GM12878 (cell line): ENCODE measurements at places on chromosomes 7 and 10.

DNA sequence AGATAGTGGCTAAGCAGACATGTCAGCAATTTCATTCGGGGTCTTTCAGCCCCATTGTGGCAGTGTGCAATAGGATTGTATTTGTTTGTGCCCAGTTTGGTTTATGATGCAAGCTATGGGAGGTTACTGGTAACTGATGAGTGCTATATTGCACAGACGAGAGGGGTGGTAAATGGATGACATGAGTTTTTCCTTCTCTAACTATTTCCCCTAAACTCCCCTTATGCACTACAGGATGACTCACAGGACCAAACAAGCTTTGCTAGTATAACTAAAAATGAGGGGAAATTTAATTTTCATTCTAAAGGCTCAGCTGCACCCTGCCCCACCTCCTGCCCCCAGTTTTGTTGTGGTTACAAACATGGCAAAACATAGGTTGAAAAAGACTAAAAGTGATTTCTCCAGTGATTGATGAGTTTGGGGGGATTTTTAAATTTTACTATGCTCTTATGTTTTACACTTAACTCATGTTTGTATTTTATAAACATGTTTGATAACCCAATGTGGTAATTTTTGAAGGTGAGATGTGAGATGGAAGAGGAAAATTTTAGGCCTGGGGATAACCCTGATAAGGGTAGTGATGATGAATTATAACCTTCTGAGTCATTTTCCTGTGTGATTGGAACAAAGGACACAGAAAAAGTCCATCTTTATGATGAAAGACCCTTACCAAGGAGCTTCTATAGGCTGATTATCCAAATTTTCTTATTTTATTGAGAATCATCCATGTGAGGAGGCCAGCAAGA is 60.8 kb upstream of the NAMPT start:
- DNase-seq, result no peak

DNA sequence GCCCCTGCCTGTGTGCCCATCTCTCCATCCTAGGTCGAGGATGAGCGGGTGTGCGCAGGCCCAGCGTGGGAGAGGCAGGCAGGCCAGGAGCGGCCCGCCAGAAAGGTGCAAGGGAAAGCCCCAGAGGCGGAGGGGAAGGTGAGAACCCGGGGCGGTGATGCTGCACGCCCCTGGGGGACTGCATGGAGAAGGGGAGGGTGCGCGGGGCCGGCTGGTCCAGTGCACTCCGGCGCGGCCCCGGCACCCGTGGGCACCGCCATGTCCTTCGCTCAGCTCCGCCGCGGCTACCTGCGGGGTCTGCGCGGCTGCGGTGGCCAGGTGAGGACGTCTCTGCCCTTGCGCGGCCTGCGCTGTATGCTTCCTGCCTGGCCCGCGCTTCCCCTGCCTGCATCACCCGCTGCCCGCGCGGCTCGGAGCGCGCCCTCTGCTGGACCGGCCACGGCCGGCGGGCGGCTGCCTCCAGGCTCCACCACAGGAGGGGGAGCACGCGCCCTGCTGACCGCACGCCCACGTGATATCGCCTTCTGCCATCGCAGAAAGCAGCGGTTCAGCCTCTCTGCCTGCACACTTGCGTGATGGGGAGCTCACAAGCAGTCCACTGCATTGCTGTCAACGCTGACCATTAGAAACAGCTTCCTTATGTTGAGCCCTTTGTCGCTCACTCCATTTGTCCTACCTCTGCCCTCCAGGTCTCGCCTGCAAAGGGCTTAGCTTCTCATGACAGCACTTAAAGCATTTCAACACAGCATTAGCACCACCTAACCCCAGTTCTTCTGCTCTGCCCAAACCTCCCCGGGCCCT is 73.9 kb downstream of the CXCL12 start:
- no peak for DNase-seq

DNA sequence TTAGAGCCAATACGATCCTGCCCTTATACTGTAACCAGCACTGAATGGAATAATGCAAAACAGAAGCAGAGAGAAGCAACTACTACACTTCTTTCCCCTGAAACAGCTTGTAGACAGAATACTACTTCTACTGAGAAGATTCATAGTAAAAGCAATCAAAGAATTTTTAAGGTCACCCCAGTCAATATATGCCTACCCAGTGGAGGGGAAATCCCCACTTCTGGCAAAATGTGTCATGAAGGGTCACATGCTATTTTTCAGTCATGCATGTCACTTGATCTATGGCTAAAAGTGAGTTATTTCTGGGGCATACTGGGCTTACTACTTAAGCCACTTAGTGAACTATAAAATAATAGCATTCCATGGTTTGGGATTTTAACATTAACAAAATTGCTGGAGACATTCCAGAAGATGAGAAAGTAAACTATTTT is 25.6 kb downstream of the IRF5 start:
- DNase-seq, result peak; percentile 79

DNA sequence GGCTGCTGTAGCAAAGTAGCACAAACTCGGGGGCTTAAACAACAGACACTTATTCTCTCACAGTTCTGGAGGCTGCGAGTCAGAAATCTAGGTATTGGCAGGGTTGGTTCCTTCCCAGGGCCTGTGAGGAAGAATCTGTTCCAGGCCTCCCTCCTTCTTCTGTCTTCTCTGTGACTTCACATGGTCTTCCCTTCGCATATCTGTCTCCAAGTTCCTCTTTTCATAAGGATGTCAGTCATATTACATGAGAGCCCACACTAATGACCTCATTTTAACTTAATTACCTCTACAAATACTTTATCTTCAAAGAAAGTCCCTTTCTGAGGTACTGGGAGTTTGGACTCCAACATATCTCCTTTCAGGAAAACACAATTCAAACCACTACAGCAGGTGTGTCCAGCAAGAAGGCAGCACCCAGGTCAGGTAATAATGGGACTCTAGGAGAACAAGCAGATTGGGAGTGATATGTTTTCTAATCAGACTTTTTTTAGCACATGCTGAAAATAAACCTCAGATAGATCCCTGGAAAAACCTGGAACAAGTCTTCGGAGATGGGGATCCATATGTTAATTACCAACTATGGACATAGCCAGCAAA is 11.7 kb downstream of the CREB5 start:
- DNase-seq, result no peak

- DNase-seq, result no peak
Observed at GRCh38 chr7:28456044-28456443, 43.7 kb downstream of the CREB5 start.

- no peak for DNase-seq
Observed at GRCh38 chr7:46003896-46004875, 83.1 kb upstream of the IGFBP3 start.

- DNase-seq, result no peak
Observed at GRCh38 chr7:98911916-98912315, 33.6 kb downstream of the TRRAP start.

GRCh38 chr7:26949319-26949718 is 84.9 kb upstream of the SKAP2 start:
- no peak for DNase-seq

DNA sequence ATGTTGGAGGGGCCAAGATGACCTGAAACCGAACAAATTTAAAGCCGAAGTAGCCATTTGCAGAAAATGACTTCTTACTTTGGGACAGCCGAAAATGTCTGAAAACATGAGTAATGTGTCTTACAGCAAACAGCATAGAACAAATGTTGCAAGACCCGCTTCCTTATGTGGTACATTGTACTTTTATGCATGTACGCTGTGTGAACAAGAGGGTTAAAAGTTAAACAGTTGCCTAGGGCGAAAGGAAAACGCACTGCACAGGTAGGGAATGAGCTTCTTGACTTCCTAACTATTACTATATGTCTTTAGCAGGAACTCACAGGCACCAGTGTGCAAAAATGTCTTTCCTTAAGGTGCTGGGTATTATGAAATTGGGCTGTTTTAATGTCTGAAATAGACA is 303.5 kb upstream of the MGMT start:
- no peak for DNase-seq

DNA sequence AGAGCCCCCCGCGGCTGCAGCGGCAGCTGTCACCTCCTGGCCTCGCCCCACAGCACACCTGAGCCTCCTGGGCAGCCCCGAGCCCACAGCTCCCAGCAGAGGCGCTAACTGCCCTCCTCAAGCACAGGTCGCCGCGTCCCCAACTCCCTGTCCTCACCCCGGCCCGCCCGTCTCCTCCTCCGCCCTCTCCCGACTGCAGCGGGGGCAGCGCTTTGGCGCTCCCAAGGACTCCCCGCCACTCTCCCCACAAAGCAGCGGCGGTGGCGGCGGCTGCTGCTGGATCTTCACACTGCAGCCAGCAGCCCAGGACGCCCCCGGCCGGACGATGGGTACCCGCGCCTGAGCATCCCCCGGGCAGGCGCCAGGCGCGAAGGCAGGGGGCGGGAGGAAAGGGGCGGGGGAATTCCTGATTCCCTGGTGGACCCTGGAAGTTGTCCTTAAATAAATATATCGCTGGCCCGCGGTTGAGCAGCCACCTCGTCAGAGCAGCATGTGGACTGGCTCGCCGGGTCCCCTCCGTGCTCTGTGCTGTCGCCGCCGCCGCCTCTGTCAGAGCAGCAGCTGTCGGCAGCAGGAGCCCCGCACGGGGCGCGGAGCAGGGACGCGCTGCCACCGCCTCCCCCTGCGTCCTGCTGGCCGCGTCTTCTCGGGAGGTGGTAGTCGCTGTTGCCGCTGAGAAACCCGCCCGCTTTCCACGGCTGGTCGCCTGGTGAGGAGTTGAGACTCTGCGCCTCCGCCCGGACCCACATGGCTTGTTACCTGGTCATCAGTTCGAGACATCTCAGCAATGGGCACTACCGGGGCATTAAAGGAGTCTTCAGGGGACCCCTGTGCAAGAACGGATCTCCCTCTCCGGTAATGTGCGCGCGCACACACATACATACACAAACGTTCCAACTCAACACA is at the start of gene ZNF804B:
Gene ZNF804B (plus strand): TSS at position 471 of the 906 bp plus-strand sequence. CDS start 277 bp downstream, at position 748.
- no peak for DNase-seq

DNA sequence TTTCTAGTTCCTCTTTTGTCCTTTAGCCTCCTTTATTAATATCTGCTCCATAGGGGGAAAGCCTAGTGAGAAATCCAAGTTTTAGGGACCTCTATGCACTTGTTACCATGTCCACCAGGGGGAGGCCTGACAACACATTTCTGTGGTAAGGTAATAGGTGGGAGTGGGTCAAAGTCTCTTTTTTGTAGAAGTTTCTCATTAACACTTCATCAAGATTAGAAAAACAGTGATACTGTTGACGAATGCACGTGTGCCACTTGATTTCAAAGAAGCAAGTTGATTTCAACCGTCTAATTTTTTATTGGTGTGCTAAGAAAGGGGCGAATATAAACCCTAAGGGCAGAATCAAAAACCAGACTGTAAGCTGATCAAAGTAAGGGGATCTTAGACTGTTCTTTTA is 30.6 kb downstream of the CISD1 start:
- DNase-seq, result no peak
